Suppressor macrophage treated with lipopolysaccharide for 1 hour (primary cell): ENCODE measurements at places on chromosomes 1 and 21.

GRCh38 chr1:91506071-91506470, 5.4 kb downstream of the CDC7 start:
- DNase-seq: no peak

DNA sequence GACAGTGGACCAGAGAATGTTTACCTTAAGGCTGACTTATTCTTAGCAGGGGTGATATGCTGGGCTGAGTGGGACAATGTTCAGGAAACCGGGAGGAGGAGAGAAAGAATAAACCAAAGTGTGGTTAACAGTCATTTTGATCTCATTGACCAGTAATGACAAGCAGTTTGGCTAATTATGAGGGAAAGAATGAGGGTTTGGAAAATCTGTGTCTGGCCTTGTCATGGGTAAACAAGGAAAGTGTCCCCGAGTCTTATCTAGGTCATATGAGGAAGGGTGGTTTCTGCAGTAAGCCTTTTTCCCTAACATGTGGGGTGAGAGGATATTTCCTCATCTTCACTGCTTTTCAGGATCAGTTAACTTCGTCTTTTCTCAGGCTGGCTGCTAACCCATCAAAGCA, 155.0 kb downstream of the TPR start:
- DNase-seq: peak; percentile 3

GRCh38 chr1:59554752-59555151, 257.9 kb downstream of the FGGY start:
- DNase-seq: no peak

GRCh38 chr1:201180141-201180540, 10.5 kb upstream of the IGFN1 start:
- DNase-seq: peak; percentile 33

- peak; percentile 52 for DNase-seq
Measured at GRCh38 chr1:192579010-192579738, 3.6 kb downstream of the RGS1 start.

- no peak for DNase-seq
Measured at GRCh38 chr1:1832820-1833219, 54.5 kb upstream of the NADK start.

DNA sequence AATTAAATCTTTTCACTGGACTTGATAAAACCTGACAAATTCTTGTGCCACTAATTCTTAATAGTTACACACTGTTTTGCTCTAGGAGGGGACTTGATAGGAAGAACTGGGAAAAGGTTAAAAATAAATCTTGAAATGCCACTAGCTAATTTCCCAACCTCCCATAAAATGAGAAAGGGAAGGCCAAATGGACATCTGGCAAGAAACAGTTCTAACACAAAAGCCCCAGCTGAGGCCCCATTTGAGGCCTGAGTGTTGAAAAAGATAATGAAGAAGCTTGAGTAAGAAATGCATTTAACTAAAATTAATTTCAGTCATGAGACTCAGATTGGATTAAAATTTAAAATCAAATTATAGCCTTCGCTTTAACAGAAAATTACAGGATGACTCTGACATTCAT, 11.2 kb upstream of the RAP1GAP start:
- no peak for DNase-seq

DNA sequence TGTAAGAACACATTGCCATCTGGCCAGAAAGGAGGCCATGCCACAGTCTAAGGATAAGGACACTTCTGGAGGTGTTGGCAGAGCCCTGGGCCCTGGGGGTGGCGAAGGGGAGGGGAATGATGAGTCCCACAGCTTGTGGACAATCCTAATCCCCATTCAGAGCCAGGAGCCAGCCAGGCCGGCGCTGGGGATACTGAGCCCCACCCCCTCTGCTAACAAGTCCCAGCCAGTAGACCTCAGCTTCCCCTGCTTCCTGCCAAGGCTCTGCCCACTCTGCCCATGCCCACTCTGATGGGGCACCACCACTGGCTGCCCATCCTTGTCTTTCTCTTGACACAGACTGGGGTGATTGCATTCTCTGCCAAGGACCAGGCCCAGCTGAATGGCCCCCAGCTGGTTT, 71.9 kb downstream of the NAV1 start:
- no peak for DNase-seq

DNA sequence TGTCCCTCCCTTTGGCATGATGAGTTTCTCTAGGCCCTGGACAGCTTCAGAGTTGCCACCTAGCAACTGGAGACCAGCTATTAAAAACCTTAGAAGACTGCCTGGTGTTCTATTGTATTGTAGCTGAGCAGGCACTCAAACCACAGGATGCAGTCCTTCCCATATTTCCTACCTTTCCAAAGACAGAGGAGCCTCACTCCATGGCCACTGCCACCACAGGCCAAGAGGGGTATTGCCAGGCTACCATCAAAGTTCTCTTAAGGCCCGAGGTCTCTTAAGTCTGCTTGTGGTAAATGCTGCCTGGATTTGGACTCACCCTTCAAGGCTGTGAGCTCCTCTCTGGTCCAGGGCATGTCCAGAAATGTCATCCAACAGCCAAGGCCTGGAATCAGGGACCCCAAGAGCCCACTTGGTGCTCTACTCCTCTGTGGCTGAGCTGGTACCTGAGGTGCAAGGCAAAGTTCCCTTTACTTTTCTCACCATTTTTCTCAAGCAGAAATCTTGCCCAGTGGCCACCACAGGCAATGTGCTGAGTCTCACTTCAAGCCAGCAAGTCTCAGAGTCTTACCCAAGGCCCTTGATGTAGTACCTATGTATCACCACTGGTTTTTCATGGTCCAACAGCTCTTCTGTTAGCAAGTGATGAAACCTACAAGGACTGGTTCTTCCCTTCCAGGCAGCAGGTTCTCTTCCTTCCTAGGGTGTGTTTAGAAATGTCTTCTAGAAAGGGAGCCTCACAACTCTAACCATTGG, 269.4 kb downstream of the AMY1C start:
- DNase-seq: no peak

DNA sequence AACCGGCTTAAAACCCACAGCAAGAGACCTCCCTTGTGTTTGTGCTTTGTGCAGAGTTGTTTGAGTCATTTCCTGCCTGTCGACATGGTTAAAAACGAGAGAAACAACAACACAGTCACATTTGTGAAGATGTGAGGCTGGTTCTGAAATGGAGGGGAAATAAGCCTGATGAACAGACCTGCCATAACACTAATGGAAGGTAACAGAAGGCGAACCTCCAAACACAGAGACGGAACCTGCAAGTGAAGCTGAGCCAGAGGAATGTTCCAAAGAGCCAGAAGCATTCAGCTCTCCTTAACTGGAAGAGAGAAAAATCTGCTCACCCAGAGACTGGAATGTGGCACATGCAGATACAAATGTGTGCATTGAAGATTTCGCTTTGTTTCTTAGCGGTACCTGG, 53.2 kb upstream of the RAVER2 start:
- DNase-seq: no peak

DNA sequence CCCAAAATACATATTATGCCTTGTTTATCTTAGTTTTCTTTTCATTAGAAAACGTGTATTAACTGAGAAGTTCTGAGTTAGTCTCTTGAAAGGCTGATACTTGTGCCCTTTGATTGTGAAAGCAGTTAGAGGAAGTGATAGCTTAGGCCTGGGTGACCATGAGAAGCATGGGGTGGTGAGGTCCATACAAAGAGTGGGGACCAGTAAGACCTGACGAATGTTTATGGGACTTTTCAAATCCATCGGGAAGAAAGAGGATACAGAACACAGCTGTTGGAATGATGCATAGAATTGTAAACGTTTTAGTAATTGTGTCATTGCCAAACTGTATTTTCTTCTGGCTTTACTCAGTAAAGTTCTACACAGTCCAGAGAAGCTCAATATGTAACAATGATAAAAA, 259.8 kb downstream of the LMO4 start:
- peak; percentile 50 for DNase-seq

- peak; percentile 86 for DNase-seq
Measured at GRCh38 chr1:209657140-209657879, 5.1 kb upstream of the LAMB3 start.

DNA sequence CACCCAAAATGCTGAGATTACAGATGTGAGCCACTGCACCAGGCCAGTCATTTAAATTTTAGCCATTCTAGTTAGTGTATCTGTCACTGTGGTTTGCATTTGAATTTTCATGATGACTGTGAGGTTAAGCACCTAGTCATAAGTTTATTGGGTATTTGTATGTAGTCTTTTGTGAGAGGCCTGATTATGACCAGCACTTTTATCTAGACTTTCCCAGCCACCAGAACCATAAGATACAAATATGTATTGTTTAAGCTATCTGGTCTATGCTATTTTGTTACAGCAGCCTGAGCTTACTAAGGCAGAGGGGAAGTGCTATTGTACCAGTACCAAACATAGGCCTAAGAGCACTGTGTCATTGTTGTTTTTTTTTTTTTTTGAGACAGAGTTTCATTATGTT, 19.9 kb upstream of the DNAJC6 start:
- DNase-seq: no peak

DNA sequence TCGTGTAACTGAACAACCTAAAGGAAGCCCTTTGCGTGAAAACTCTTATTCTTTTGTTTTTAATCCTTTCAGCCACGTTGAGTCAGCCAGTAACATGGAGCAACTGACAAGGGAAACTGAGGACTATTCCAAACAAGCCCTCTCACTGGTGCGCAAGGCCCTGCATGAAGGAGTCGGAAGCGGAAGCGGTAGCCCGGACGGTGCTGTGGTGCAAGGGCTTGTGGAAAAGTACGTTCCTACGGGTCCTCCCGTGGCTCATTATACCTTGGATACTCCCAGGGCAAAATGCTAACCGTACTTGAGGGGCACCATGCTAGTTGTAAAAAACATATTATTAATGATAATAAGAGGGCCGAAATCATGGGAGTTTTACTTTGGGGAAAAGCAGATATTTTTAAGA, 49.4 kb downstream of the LAMC2 start:
- DNase-seq: no peak

DNA sequence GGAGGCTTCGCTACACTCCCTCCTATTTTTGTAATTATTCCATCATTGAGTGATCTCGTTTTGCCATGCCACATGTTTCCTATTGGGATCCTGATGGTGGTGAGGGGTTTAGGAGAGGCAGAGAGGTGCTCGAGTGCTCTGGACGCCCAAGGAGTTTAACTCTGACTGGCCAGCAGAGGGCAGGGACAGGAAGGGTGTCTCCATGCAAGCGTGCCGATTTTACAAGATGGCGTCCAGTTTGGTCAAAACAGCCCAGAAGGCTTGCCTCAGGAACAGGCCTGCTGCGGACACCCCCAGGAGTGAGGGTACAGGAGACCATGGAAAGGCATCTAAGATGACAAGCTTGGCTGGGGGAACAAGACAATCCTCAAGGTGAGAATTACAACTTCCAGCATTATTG, 33.8 kb upstream of the KCNE2 start:
- no peak for DNase-seq

DNA sequence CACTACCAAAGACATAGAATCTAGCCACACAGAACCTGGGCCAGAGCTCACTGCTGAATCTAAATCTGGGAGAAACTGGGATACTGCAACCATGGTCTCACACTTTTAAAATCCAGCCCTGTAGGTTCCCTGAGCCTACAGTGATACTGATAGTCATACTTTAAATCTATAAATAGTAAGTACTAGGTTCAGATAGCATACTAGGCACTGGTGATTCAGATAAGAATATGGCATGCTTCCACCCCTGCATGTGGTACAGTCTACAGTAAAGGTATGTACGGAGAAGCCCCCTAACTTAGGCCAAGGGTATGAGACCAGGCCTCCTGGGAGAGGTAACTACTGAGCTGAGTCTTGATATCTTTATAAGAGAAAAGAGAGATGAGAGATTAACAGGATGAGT, 193.3 kb upstream of the HMGB4 start:
- no peak for DNase-seq

DNA sequence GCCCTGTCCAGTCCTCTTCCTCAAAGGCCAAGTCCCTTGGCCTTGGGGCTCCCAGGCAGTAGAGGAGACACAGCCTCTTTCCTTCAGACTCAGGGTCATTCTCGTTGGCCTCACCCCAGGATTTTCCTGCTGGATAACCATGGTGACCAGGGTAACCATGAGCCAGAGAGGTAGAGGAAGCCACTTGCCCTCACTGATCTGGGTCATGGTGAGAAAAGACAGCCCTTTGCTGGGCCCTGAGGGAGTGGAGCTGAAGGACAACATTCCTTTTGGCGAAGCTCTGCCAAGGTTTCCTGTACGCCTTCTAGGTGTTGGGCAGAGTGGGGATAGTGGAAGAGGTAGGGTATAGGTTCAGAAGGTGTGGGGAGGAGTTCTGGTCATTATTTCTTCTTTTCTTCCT, 53.1 kb upstream of the WNT4 start:
- DNase-seq: no peak

- DNase-seq: no peak
Measured at GRCh38 chr1:85315789-85316188, 39.4 kb upstream of the BCL10 start.

DNA sequence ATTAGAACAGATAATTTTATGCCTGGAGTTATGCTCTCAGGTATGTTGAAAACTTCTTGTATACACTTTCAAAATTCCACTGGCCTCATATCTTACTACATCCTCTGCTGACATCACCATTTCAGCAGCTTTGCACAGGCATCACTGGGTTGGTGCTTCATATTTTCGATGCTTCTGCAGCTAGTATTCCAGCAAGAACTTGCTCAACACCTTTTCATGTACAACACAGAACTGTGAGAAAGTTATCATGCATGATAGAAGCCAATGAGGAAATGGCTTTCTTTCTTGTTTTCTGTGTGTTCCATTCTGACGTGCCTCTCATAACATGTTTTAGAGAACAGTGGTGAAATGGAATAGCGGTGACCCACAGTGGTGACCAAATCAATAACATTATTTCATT, 5.1 kb upstream of the GBP5 start:
- peak; percentile 64 for DNase-seq

DNA sequence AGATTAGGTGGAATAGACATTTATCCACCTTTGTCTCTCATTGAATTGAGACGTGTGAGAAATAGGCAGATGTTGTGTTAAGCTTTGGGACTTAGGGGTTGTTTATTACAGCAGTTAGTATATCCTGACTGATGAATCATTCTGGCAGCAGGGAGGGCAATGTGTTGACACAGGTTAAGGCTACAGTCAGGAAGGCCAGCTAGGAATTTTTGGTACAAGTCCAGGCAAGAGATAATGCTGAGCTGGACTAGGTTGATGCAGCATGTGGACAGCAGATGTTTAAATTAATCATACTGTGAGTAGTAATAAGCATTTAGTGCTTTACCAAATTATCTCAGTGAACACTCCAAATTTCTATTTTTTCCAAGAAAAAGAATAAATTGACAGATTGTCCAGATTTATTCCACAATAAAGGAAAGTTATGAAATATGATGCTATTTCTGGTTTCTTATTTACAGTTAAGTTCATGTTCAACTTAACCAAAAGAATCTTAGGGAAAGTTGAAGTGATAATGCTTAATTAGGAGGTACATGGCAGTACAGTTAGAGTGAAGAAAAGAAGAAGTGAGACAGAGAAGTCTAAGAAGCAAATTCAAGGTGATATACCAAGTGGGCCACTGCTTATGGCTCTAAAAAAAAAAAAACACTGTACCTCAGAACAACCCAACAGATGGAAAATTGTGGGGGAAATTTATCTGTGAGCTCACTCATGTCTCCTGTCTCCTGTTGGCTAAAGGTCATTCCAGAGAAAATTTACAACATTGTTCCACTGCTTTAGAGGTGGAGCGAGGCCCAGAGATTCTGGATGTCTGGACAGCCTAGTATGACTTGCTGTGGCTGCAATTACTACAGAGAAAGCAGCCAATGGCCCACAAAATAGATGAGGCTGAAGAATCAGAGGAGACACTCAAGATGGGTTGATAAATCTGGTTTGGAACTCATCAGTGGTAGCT, 102.7 kb upstream of the C21orf91 start:
- no peak for DNase-seq
